NT2/D1 (cell line): ENCODE measurements at places on chromosomes 7 and 10.

GRCh38 chr10:106682175-106682574, 482.3 kb downstream of the SORCS1 start:
- no peak for DNase-seq

DNA sequence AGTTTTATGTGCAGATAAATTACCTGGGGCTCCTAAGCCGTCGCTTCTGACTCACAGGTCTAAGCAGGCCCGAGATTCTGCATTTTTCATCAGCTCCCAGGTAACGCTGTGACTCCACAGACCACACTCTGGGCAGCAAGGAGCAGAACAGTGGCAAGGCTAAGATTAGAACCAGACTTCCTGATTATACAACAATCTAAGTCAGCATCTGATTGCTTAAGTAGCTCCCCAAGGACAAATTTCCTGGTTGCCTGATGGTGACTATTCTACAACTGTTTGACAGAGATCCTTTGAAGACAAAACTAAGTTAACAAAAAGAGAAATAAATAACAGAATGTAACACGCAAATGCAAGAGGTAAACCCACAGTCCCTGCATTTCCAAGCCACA, 69.0 kb downstream of the CREB3L2 start:
- no peak for DNase-seq

DNA sequence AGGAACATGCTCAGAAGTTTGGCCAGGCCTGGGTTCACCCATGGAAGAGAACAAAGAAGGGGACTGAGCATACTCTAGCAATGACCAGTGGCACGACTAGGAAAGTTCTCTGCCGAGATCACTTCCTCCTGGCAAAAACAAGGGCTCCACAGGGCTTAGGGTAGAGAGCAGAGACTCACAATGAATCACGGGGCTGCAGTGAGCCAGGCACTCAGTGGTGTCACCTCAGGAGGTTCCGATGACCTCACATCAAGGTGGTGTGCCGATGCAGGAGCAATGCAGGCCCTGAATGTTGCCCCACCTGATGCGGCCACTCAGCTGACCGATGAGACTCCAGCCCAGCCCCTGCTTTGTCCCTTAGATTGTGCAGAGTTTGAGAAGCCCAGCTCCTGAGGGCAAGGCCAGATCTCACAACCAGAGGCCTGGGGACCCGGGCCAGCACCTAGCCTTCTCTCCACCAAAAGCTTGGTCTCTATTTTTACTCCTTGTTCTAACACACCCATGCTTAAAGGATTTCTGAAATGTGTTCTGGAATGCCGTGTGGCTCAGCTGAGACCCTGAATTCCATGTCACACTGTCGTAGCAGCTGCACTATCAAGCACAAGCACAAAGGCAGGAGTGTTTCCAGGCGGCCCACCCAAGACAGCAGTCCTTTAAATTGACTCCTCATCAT, 60.9 kb downstream of the COBL start:
- DNase-seq = no peak

DNA sequence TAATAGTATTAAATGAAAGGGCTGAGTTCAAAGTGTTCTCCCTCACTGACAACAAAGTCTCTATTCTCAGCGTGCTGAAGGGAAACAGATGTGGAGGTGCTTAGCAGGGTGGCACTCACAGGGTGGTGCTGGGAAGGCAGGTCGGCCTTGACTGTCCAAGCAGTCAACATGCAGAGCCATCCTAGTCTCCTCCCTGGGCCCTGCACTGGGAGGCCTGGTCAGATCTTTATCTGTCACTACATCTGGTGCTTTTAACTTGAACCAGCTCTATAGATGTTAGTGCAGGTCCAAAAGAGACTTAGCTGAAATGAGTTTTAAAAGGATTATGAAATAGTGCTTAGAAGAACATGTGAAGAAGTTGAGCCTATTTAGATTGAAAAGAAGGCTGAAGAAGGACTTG, 82.1 kb downstream of the AVL9 start:
- DNase-seq = no peak

DNA sequence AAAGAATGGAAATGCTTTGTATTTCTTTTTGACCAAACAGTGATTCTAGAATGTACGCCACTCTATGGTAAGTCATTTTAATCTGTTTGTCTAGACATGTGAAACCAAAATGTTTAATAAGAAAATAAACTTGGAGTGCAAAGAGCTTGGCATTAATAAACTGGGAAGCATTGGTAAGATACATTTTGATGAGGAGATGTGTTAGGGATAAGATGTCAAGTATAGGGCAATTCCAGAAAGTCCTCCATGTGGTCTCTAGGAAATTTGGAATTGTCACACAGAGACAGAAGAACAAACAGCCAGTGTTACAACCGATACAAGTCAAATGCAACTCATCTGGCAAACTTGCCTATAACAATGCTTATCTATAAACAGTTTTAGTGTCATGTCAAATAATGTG, 410.7 kb upstream of the SEMA3A start:
- DNase-seq = no peak

DNA sequence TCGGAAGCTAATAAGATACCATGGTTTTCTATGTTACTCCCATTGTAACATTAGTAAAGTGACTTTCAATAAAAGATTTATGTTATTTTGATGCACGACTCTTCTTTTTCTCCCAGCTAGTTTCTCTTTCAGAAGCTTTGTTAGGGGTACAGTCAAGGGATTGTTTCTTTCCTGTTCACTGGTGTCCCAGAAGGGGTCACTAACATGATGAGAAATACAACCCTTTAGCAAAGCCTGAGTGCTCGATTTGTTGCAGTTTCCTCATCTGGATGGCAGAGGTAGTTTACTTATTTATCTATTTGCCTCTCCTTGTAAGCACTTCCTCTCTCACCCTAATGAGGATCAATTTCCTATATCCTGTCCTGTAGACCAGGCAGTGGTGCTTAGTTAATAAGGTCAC, 17.0 kb downstream of the SRI start:
- no peak for DNase-seq

- DNase-seq = no peak
Measured at GRCh38 chr10:119090968-119091367, 10.4 kb upstream of the EIF3A start.

- no peak for DNase-seq
Measured at GRCh38 chr7:90816511-90817142, 220.5 kb downstream of the CDK14 start.

- DNase-seq = no peak
Measured at GRCh38 chr7:104945599-104945956, 68.4 kb upstream of the KMT2E start.

- DNase-seq = no peak
Measured at GRCh38 chr7:105022458-105022857, 8.5 kb downstream of the KMT2E start.

DNA sequence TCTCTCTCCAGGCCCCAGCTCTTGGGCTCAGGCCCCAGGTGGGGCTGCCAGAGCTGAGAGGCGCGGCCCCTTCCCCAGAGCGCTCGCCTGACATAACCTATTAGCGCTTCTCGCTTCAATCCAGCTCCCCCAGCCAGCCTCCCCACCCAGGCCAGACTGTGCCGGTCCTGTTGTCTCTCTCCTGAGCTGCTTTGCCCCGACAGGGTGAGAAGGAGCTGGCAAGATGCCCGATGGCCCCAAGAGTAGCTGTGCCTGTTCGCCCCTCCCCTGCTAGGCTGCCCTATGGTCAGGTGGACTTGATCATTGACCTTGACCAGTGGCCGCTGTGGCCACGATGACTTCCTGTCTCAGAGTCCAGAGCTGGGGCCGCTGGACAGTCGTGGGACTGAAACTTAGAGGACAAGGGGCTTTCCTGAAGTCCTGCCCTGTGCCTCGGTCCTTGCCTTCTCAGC, 9.1 kb downstream of the TMEM270 start:
- DNase-seq = no peak

- DNase-seq = no peak
Measured at GRCh38 chr10:47362199-47362598, 14.0 kb downstream of the RBP3 start.

DNA sequence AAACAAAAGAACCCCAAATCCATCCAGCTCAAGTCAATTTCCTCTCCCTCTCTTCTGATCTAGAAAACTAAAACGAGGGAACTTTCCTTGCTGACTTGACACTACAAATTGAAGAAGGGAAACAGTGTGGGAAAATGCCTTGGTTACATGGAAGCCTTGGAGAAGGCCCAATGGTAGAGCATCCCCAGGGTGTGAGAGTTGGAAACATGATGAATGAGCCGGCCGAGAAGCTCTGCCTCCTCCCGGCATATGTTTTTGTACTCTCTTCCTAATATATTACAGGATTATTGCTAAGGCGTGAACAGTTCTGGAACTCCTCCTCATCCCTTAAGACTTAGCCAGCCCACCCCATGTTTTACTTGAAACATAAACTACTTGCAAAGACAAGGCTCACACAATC, 618.2 kb upstream of the MGMT start:
- DNase-seq = no peak

DNA sequence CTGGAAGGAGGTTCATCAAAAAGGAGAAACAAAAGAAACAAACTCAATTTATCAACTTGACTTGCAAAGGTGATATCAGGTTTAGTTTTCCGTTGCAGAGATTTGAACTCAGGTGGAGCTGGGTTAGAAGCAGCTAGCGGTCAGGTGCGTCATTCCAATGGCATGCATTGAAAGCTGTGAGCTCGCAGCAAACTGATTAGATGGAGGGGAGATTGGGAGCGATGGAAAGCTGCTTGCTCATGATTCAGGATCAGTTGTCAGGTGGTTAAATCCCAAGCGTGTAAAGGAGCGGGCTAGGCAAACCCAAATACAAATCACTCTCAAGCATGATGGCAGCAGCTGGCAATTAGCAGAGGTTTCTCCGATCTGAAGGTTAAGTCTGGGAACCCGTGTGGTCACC, 49.3 kb upstream of the AFAP1L2 start:
- no peak for DNase-seq

DNA sequence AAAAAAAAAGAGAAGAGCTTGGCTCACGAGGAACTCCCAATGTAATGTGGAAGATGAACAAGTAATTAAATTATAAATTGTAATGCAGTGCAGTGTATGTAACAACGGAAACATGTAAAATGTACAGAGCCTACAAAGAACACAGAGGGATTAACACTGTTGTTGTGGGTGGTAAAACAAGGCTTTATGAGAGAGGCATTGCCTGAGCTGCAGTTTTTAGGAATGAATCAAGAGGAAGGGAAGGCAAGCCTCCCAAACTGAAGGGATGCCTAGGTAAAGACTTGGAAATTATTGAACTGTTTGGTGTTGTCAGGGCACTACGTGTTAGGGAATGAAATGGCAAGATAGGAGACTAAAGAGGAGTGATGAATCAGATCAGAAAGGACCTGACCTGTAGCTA, 213.7 kb downstream of the HTR7 start:
- no peak for DNase-seq
